ENCODE measurements at places on chromosomes 7 and 10. TPM values are rescaled to one million over a fixed set of nuclear protein-coding genes. Genes with fewer than 3 reads are reported as not detected.

Gene FEZF1
- total RNA-seq, result not detected

Gene CLRN3
- total RNA-seq, result not detected

Gene ERVW-1
- not detected for total RNA-seq

Gene CUTC
- total RNA-seq, result 22.7 TPM

Gene NEUROD6
- total RNA-seq, result not detected

Gene C10orf143
- total RNA-seq, result under 0.01 TPM

Gene TET1
- total RNA-seq, result 2.8 TPM

Gene MYOZ1
- not detected for total RNA-seq

Gene RASA4B
- 3.2 TPM for total RNA-seq

Gene FXYD4
- not detected for total RNA-seq

Gene CHAT
- not detected for total RNA-seq

Gene SMKR1
- total RNA-seq, result not detected

Gene NANOS1
- under 0.01 TPM for total RNA-seq

Gene CUZD1
- total RNA-seq, result 0.29 TPM

Gene TMEM236
- not detected for total RNA-seq

Gene TMEM184A
- not detected for total RNA-seq

Gene SDHAF3
- 11.8 TPM for total RNA-seq

Gene PRXL2A
- total RNA-seq, result 13.0 TPM

Gene ZCWPW1
- total RNA-seq, result 4.3 TPM

Gene PNLIP
- total RNA-seq, result not detected

Gene ATRNL1
- under 0.01 TPM for total RNA-seq

Gene TEX47
- total RNA-seq, result not detected

Gene EBLN1
- not detected for total RNA-seq

Gene ASAH2
- 0.71 TPM for total RNA-seq

Gene MTURN
- total RNA-seq, result 2.5 TPM

Gene C10orf62
- total RNA-seq, result not detected

Gene NRCAM
- total RNA-seq, result 1.1 TPM

Gene KCP
- total RNA-seq, result not detected

Gene HERC4
- 94.8 TPM for total RNA-seq

Gene ATP5MK
- 360 TPM for total RNA-seq

Gene SFMBT2
- 0.86 TPM for total RNA-seq

Gene XRCC2
- 2.8 TPM for total RNA-seq

Gene GUSB
- 25.0 TPM for total RNA-seq

Gene LRRD1
- total RNA-seq, result not detected

Gene SH2D4B
- total RNA-seq, result not detected

Gene CLEC5A
- total RNA-seq, result not detected

Gene GNAT3
- not detected for total RNA-seq

Gene TMEM120A
- total RNA-seq, result 31.2 TPM

Gene MALRD1
- 0.53 TPM for total RNA-seq

Gene JAZF1
- total RNA-seq, result 21.3 TPM

Gene BICC1
- total RNA-seq, result 13.5 TPM

Gene SPDYE9
- total RNA-seq, result not detected

Gene PDZD8
- total RNA-seq, result 11.8 TPM

Gene GPR26
- total RNA-seq, result not detected

Gene WAPL
- 23.6 TPM for total RNA-seq

Gene PALD1
- total RNA-seq, result under 0.01 TPM

Gene DNAJC12
- total RNA-seq, result 6.1 TPM
